ENCODE measurements at places on chromosomes 13 and 19.
A peak's percentile ranks its signal among the peaks of the same experiment; 100 is the strongest.

DNA sequence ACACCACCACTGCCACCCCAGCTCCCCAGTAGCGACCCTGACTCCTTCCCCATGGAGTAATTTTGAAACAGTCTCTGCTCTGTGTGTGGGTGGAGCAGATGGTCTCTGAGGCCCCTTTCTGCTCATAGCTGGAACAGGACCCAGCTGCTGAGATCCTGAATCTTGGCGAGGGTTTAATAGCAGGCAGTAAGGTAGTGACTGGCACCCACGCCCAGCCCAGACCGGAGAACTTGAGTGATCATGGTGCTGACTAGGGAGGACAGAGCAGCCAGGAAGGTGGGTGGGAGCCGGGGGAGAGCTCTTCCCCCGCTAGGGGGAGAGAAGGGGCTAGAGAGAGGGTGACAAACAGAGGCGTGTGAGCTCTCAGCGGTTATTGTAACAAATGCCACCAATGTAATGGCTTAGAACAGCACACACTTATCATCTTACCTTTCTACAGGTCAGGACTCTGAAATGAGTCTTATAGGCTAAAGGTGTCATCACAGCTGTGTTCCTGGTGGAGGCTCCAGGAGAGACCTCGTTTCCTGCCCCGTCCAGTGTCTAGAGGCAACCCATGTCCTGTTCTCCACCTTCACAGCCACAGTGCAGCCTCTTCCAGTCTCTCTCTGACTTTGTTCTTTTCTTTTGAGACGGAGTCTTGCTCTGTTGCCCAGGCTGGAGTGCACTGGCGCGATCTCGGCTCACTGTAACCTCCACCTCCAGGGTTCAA lies 7.2 kb upstream of the ACER1 start:
- no peak for DNase-seq

GRCh38 chr19:45809643-45810159 lies 5.4 kb downstream of the RSPH6A start:
- no peak for DNase-seq

DNA sequence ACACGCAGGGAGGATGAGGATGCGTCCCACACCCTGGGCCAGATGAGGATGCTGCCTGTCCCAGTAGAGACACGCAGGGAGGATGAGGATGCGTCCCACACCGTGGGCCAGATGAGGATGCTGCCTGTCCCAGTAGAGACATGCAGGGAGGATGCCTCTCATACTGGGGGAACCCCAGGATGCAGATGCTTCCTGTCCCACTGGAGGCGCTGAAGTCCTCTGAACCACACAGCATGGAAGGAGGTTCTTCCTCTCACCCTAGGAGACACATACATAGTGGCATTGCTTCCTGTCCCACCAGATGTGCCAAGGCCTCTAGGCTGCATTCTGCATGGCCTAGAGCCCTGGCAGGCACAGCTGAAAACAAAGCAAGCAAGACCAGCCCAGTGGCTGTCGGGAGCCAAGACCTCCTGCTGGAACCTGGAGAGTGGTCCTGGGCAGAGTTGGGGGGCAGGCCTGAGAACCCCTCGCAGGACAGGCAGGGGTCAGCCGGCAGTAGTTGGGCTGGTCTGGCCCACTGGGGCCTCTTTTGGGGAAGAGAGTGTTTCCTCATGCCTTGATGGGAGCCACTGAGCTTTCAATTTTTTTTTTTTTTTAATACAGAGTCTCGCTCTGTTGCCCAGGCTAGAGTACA lies 4.3 kb downstream of the HPN start:
- DNase-seq: no peak

DNA sequence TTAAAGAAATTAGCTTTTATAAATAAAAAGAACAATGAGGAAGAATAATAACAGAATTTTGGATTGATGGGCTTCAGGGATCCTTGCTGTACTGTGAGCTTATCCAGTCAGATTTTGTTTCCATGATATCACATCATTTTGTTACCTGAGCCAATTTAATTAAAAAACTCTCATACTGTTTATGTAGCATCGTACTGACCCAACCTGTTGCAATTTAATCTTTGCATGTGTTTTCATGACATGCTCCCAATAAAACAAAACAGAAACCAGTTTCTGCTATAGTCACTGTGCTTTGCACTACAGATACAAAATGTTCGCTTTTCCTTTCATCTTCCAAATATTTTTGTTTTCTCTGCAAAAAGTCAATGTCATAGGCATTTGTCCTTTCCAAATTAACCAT lies 109.7 kb upstream of the RNF113B start:
- no peak for DNase-seq

- no peak for DNase-seq
These were observed 139.2 kb downstream of the KDM4B start for GRCh38 chr19:5108123-5108596.

DNA sequence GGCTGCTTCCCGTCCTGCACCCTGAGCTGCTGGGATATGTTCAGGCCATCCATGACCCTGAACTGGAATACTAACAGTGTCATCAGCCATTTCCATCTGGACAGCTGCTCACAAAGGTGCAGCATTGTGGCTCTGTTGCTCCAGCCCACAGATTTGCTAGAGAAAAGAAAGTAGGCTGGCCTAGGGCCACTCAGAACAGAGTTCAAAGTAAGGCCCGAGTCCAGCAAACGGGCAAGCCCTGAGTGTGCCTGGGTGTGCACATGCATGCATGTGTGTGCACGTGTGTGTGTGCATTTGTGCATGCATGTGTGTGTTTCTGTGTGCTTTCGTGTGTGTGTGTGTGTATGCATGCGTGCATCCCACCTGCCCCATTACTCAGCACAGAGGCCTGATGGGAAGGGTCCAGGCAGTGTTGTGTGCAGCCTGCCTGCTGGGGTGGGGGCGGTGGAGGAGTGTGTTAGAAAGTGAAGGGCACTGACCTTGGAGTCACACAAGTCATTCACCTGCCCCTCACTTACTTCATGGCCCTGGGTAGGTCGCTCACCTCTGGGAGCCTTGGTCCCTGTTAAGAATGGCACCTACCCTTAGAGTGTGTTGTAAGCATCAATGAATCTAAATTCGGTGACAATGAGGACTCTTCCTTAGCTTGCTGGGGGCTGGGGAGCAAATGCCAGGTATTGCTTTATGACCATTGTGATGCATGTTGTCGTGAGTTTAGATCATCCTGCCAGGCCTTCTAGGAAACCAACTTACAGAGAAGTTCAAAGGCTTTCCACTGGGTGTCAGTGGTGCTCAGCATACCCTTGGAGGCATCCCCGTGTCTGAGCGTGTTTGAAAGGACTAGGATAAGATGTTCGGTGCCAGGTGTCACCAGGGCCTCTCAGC lies 53.2 kb downstream of the GPR12 start:
- peak; percentile 12 for DNase-seq
